ENCODE measurements at places on chromosomes 11 and 22.

DNA sequence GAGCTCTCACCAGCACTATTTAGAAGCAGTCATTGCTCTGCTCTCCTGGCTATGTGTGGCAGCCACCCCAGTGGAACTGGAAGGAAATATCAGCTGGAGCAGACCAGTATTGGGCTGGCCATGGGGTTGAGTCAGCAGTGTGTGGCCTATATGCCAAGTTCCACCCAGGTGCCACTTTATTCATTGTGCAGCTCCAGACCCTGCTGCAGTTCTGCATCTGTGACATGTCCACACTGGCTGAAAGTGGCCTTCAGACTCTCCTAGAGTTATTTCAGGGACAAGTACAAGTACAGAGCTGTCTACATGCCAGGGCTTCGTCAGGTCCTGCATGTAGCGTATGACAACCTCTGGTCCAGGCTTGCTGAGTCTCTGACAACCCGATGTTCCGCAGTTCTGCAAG is 55.2 kb downstream of the CABIN1 start:
- no peak for DNase-seq

DNA sequence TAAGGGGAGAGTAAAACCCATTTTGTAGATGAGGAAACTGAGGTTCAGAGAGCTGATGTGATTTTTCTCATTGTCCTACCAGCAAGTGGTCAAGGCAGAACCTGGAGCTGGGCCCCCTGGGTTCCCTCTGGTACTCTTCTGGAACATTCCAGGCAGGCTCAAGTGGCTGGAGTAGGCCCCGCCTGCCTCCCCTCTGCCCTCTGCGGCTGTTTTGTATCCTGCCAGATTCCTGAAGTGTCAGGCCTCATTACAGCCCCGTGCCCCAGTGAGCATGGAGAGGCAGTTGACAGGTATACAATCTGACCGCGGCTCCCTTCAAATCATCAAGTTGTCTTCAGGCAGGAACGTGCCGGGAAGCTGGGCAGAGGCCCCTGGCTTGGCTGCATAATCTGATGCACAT is 94.6 kb upstream of the CD82 start:
- no peak for DNase-seq

DNA sequence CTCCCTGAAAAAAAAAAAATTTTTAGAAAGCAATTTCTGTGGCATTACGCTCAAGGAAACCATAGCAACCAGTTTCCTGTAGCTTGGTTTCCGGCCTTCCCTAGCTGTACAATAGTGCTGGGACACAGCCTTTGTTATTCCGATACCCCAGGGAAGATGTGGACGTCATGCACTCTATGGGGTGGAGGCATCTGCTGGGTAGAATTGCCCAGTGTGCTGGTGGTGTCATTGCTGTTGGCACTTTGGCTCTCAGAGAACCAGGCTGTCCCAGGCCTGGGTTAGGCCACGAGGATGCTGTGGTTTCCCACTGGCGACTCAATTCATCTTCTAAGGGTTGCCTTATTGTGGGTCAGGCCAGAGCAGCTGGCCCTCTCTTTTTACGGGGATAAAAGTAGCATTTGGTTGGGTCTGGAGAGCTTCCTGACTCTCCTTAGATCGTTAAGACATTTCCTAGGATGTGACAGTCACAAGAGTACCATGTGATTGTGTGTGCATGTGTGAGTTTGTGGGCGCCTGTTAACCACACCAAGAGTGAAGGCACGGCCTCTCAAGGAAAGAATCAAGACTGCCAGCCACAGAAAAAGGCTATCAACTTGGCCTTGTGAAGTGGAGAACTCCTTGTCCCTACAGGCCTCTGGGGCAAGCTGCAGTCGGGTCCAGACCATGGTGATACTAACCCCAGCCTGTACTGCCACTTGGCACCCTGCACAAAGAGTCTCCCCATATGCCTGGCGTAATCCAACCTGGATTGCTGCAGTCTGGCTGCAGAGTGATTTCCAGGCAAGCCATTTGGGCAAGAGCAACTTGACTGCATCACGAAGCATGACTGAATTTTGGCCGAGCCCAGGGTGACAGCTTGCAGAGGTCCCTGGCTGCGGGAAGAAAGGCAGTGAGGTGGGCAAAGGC is 35.9 kb upstream of the NAV2 start:
- DNase-seq, result no peak

DNA sequence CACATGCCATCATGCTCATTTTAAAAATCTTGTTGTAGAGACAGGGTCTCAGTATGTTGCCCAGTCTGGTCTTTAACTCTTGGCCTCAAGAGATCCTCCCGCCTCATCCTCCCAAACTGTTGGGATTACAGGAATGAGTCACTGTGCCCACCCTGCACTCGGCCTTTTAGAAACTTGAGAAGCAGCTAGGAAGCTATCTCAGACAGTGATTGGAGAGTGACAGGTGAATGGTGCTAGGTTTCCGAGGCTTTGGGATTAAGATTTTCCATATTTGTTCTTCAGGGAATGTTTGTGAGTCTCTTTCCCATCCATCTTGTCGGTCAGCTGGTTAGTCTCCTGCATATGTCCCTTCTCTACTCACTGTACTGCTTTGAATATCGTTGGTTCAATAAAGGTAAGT is 10.5 kb downstream of the EI24 start:
- no peak for DNase-seq

- DNase-seq, result no peak
Observed at GRCh38 chr11:64482588-64482987, 108.4 kb upstream of the SLC22A12 start.

GRCh38 chr22:30183271-30183670 is 63.3 kb downstream of the LIF start:
- no peak for DNase-seq

GRCh38 chr11:77215106-77215505 is 86.4 kb downstream of the GDPD4 start:
- DNase-seq, result no peak

DNA sequence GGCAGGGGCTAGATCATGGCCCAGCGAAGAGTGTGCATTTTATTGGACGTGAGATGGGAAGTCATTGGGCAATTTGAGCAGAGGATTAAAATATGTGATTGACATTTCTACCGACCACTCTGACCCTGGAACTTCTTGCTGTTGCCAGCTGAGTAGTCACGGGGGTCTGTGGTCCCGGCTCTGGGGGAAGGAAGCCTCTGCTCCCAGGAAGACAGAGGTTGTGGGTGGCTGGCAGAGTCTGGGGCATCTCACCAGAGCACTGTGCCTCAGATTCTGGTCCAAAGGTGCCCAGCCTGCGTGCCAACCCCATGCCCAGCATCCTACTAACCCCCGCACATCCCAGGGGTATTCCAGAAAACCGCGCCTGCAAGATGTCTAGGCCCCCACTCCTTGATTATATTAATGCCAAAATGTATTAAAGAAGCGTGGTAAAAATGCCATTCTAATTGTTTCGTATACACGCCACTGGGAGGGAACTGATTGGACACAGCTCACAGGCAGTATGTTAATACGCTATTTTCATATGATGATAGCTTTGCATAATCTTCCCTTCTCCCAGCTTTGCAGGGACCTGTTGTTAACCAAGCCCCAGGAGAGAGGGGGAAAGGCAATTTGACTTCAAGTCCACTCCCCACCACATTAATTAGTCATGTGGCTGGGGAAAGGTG is 25.3 kb upstream of the LMO1 start:
- no peak for DNase-seq

GRCh38 chr11:13045734-13046133 is 36.6 kb downstream of the RASSF10 start:
- no peak for DNase-seq

DNA sequence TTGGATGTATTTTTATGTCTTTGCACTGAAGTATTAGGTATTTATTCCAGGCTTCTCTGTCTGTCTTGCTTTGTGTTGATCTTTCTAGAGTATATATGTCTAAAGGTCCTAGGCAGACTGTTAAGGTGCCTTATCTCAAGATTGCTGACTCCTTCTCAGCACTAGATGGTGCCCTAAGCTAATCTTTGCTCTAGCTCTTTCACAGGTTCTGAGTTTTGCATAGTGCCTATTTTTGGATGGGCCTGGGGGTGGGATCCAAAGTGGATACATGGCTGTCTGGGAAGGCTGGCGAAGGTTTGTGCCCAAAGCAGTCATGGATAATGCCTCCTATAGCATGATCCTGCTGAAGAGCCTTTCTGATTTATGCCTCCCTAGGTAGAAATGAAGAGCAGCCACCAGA is 154.9 kb downstream of the TRPC6 start:
- no peak for DNase-seq

DNA sequence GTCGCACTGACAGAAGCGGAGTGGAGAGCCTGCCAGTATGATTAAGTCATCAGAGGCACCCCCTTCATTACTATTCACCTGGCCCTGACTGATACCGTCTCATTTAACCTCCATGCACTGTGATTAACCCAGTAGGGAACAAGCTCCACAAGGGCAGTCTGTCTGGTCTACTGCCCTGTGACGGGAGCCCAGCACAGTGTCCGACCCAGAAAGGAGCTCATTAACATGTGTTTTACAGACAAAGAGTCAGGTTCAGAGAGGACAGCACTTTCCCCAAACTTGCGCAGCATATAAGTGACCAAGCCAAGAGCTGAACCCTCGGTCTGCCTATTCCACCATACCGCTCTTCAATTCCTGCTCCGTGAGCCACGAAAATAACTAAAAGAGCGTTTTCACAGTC is 129.5 kb downstream of the RRAS2 start:
- DNase-seq, result no peak

DNA sequence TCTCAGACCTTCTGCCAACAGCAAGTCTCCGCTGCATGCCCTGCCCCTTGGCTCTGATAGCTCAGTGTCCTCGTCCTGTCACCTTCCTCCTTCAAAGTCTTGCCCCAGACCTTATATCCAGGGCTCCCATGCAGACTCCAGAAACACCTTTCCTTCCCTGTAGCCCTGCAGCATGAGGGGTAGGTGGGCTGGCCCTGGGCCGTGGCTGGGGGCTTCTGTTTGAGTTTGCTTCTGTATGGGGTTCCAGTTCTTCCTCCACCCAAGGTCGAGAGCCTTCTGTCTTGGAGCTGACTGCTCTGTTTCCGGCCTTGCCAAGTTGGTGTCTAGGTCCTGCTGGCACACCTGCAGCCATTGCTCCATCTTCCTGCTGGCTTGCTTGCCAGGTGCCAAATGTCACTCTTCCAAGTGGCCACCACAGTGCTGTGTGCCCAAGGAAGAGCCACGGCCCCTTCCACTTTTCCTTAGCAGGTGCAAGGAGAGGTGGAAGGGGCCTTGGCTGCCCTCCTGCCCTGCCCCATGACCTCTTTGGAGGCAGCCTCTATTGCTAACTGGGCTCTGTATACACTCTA is 74.8 kb upstream of the NECTIN1 start:
- no peak for DNase-seq

DNA sequence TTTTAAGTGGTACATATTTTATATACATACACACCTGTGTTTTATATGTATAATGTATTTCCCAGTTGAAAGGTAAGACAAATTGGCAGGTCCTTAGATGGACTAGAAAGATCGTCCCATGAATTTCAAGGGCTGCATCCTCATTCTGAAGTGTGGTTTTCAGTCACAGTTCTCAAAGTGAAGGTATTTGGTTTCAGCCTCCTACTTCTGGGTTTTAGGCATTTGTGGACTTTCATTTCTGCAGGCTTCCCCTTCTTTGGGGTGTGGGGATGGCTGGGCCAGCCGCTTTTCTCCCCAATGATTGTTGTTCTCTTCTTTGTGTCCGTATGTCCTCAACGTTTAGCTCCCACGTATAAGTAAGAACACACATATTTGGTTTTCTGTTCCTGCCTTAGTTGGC is 10.0 kb downstream of the DCPS start:
- DNase-seq, result no peak

GRCh38 chr11:100715165-100715761 is 28.2 kb downstream of the ARHGAP42 start:
- no peak for DNase-seq

GRCh38 chr22:50609599-50609998 is 9.0 kb downstream of the MAPK8IP2 start:
- DNase-seq, result no peak

DNA sequence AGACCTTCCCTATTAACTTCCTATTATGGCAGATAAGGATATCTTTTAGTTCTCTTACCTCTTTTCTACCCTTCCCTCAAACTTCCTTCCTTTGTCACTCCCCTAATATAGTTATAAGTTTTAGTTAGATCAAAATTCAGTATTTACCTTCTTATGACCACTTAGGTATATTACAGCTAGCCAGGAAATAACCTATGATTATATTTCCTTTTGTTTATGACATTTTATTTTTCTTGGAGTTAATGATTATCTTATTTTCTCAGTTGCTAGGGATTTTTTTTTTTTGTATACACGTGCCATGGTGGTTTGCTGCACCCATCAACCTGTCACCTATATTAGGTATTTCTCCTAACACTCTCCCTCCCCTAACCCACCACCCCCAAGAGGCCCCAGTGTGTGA is 88.2 kb upstream of the ZBED5 start:
- no peak for DNase-seq

DNA sequence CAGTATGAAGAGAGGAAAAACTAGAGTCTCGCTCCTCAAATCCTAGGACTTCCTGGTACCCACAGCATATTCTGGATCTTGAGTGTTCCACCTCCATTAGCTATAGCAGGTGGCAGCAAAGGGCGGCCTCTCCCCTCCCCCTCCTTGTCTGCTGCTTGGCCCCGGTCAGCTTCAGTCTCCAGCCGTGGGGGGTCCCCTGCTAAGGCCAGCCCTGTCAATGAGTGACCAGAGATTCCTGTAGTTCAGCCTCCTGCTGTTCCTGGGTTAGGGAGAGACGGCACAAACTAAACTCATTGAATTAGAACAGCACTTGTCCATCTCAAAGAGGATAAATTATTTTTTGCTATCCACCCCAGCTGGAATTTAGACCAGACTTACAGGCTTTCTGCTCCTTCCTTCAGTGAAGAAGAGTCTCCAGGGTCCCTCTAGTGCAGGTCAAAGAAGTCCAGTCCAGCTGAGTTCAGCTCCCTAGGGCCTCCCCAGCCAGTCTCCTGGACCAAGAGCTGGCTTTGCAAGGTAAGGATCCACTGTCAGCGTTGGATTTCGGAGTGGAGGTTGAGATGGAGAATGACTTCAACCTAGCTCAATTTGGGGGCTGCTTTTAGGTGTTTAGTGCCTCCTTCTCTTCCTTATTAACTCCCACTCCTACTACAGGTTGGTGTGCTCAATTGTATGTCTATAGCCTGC is 1.1 kb upstream of the PHLDB1 start:
- no peak for DNase-seq

- no peak for DNase-seq
Observed at GRCh38 chr11:19849947-19850593, 137.4 kb downstream of the NAV2 start.

- DNase-seq, result peak; percentile 32
Observed at GRCh38 chr11:45982656-45983470, 60.4 kb downstream of the LARGE2 start.

DNA sequence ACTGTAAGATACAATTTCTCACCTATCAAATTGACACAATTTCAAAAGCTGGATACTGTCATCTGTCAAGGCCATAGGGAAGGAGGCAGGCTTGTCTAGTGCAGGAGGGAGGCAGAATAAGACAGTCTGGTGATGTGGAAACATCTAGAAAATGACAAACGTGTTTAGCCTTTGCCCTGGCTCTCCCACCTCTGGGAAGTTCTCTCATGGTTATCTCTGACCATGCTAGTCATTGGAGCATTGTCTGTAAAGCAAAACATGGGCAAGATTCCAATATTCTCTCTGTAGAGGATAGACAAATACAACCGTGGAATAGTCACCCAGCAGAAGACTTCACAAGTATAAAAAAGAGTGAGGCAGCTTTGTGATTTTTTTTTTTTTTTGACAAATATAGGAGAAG is 9.1 kb upstream of the SERHL2 start:
- DNase-seq, result no peak

- no peak for DNase-seq
Observed at GRCh38 chr22:25816522-25817059, 74.6 kb downstream of the MYO18B start.

Data from stimulated activated CD4-positive, alpha-beta T cell treated with anti-CD3 and anti-CD28 coated beads, Interleukin-4, amount 100 ng/mL, for 4 hours (primary cell).